Activated T-cell treated with anti-CD3 and anti-CD28 coated beads, Interleukin-2, amount 50 U/mL, for 48 hours (primary cell): ENCODE measurements at places on chromosomes 7 and 10.

DNA sequence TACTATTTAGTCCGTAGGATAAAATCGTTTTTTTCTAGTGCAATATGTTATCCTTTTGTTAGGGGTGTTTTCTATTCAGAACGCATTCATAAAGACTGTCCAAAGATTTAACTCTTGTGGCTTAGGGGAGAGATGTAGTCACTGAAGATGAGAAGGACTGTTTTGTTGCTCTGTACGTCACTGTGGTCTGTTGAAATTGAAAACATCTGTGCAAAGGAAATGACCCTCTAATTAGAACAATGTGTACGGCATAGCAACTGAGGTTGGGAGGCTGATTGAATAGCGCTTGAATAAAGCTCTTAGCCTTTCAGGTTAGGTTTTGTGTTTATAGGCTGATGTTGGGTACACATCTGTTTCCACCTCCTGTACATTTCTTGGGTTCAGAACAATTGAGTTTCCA is 453.4 kb upstream of the AKR1E2 start:
- no peak for DNase-seq

- no peak for DNase-seq
Observed at GRCh38 chr10:54985732-54986131, 184.7 kb upstream of the PCDH15 start.

- DNase-seq: peak; percentile 74
Observed at GRCh38 chr7:901388-902154, 25.2 kb downstream of the GET4 start.

DNA sequence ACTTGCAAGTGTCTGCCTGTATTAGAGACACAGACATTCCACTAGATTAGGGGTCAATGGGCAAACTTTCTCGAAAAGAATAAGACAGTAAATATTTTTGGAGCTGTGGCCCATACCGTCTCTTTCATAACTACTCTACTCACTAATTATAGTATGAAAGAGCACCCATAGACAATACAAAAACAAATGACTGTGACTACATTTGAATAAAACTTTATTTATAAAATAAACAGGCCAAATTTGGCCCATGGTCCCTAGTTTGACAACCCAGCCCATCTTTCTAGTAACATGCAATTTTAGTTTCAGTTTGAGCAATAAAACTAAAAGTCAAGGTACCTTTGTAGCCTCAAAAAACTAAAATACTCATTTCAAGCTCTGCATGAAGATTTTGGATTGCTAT is 294.6 kb downstream of the PARD3 start:
- DNase-seq: no peak

DNA sequence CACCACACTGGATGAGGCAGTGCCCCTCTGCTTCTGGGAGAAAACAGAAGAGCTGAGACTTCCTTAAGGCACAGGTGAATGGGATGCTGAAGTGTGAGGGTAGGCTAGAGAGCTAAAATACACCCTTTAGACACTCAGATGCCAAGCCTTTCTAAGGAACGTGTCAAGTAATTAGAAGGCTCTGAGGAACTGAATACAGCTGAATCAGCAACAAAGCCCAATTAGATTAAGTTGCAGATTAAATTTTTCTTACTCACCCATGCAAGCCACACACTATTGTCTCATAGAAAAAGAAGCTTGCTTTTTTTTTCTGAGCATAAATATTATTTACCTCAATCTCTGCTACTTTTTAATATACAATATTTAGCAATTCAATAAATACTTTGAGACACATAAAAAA is 354.3 kb upstream of the NRG3 start:
- DNase-seq: no peak

- no peak for DNase-seq
Observed at GRCh38 chr10:25907261-25907660, 26.8 kb upstream of the MYO3A start.
